ENCODE measurements at places on chromosomes 6 and 20.
A peak's percentile ranks its signal among the peaks of the same experiment; 100 is the strongest.

- DNase-seq, result no peak
Observed at GRCh38 chr6:93079061-93079460, 340.3 kb downstream of the EPHA7 start.

GRCh38 chr6:169452869-169453620 is 199.4 kb upstream of the THBS2 start:
- DNase-seq, result no peak

DNA sequence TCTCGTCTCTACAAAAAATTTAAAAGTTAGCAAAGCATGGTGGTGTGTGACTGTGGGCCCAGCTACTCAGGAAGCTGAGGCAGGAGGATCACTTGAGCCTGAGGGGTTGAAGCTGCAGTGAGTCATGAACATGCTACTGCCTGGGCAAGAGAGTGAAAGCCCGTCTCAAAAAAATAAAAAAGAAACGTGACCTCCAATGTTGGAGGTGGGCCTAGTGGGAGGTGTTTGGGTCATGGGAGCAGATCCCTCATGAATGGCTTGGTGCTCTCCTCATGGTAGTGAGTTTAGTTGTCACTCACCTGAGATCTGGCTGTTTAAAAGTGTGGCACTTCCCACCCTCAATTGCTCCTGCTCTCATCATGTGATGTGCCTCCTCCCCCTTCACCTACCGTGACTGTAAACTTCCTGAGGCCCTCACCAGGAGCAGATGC is 24.3 kb downstream of the RBL1 start:
- no peak for DNase-seq

- DNase-seq, result peak; percentile 21
Observed at GRCh38 chr6:110357664-110358552, at the start of gene METTL24. Gene METTL24 (minus strand): TSS chr6:110358349. CDS start chr6:110358272, 77 bp downstream.

GRCh38 chr20:34675993-34676641 is 775 bp downstream of the PIGU start:
- DNase-seq, result no peak

- DNase-seq, result no peak
Observed at GRCh38 chr6:27562027-27562410, 89.1 kb upstream of the ZNF184 start.

DNA sequence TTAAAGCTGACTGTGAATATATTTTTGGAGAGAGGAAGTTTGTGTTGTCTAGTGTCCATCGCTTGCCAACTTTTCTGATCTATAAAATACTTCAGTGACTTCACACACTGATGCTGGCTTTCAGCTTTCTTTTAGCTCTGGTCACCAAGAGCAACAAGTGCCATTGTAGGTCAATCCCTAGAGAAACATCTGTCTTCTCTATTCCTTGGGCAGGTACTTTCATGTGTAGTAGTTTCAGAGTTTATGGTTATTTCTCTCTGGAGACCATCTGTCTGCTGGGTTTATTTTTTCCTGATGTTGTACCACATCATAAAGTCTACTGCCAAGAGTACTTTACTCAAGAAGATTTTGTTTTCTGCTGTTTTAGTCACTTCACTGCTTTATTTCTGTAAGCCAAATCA is 249.9 kb downstream of the KHDC1L start:
- no peak for DNase-seq

DNA sequence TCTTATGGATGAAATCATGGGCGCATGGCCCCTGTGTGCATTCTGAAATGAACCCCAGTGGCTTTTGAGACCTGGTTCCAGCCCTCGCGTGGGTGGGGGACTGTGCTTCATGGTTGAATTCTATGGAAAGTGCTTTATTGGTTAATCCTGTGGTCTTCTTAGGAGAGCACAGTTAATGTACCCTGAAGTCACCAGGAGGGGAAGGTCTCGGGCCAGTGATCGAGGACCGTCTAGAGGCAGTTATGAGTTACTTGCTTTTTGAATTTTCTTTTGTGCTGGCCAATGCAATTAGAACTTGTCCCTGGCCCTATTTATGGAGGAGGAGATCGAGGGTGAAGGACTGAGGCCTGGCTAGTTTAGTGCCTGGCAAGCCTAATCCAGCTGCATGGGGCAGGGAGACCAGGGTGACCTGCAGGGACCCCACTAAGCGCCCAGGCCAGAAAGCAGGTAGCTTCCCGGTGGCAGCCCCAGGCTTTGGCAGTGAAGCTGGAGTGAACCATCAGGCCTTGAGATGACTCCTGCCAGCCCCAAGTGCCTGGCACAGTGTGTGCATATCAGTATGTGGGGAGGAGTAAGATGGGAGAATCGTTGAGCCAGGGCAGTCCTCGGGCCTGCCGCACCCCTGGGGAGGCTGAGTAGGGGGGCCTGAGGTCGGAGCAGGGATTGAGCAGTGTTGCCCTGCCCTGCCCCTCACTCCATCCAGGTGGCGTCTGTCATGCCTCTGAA is 144.6 kb upstream of the RNF24 start:
- DNase-seq, result no peak

DNA sequence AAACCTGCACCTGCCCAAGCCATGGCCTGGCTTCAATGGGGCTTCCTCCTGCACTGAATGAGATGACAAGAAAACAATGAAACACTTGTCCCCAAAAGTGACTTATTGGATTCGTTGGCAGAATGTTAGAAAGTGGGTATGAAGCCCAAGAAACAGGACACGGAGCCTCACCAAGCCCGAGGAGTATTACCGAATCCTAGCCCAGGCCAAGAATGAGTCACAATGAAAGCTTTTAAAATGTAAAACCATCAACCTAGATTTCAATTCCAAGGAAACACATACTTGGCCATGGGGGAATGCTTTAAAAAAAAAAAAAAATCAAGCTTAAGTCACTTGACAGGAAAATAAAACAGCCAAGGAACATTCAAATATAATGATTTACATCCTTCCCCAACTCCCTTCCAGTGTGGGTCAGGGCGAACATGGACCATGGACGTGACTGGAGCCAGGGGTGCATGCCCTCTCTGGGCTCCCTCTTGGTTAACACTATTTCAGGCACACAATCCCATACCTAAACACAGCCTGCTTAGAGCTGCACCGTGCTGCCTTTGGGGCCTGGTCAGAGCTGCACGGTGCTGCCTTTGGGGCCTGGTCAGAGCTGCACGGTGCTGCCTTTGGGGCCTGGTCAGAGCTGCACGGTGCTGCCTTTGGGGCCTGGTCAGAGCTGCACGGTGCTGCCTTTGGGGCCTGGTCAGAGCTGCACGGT is 3.1 kb upstream of the STX16 start:
- DNase-seq, result no peak

- no peak for DNase-seq
Observed at GRCh38 chr6:155157101-155157500, 106.7 kb upstream of the CLDN20 start.

DNA sequence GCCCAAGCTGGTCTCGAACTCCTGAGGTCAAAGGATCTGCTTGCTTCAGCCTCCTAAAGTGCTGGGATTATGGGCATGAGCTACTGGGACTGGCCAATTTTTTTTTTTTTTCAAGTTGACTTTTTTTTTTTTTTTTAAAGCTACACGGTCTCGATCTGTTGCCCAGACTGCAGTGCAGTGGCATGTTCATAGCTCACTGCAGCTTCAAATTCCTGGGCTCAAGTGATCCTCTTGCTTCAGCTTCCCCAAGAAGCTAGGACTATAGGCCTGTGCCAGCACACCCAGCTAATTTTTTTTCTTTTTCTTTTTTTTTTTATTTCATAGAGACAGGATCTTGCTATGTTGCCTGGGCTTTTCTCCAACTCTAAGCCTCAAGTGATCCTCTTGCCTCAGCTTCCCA is 59.5 kb downstream of the NCOA3 start:
- no peak for DNase-seq

GRCh38 chr20:47066484-47067270 is 172.0 kb downstream of the EYA2 start:
- DNase-seq, result no peak

- DNase-seq, result no peak
Observed at GRCh38 chr6:167977717-167978467, 19.6 kb upstream of the KIF25 start.

GRCh38 chr20:49671433-49671832 is 42.2 kb downstream of the B4GALT5 start:
- DNase-seq, result no peak

GRCh38 chr6:162964488-162965140 is 236.8 kb downstream of the PACRG start:
- DNase-seq, result no peak

- DNase-seq, result no peak
Observed at GRCh38 chr6:12293235-12293930, 3.2 kb downstream of the EDN1 start.

DNA sequence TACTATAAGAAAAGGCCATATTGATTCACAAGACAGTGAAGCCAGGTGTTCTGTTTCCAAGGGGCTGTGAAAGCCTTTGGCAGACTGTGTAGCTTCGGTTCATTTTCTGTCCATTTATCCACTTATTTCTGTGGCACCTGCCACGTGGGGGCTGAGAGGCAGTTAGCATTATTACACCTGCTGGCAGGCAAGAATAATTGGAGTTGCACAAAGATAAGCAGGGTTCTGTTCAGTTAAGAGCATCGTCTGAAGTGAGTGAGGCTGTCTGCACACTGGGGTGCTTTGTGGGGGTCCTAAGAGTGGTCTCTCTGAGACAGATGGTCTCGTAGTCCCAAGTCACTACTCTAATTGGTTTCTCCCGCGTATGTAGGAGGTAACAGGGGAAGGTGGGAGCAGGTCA is 60.6 kb upstream of the CCN6 start:
- DNase-seq, result no peak

DNA sequence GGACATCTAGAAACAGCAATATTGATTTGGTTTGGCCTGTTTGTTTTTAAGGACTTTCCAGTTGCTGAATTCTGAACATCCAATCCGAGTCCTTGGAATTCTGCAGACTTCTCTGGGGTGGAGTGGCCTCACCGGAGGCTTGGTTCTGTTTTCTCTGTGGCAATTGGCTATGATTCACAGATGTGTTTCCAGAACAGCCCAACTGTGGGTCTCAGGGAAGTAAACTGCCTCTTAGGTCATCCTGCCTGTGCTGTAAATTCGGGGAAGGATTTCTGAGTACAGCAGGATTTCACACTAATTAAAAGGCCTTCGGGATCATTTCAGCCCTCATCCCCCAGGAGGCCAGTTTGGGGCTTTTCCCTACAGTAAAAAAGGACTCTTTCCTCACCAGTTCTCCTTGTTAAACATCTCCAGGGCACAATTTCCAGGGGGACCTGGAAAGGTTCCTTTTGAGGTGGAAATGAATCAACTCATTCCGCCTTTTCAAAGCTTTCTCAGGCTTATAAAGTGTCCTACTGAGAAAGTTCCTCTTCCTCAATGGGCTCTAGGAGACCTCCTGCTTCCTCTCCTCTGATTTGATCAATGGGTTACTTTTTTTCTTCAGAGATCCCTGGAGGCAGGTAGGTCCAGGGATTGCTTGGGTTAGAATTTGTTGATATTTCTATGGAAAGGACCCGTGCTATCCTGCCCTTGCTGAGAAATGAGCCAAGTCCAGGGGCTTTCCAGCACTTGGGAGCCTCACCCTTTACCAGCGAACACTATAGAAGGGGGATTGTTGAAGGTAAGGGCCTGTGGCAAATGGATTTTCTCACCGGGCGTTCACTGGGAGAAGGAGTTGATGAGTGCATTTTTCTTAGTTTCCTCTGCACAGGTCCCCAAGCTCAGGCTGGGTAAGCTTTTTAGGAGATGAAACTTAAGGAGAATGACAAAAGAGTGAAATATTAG is 114.6 kb downstream of the CLIC5 start:
- DNase-seq, result no peak

DNA sequence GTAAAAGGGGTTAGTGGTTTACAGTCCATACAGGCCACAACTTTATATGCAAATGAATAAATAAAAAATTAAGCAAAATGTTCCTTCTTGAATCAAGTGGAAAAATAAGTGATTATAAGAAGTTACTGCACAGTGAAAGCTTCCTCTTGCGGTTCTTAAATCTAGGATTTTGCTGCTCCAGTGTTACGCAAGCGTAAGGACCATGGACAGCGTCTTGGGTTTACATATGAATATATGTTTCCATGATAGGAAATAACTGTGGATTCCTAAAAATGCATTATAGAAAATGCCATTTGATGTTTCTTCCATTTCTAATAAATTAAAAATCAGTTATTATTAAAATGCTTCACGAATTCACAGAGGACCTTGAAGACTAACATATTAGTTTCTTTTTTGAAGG is 176.6 kb upstream of the POU3F2 start:
- no peak for DNase-seq

GRCh38 chr6:146546443-146547043 is 2.9 kb downstream of the RAB32 start:
- DNase-seq, result no peak

DNA sequence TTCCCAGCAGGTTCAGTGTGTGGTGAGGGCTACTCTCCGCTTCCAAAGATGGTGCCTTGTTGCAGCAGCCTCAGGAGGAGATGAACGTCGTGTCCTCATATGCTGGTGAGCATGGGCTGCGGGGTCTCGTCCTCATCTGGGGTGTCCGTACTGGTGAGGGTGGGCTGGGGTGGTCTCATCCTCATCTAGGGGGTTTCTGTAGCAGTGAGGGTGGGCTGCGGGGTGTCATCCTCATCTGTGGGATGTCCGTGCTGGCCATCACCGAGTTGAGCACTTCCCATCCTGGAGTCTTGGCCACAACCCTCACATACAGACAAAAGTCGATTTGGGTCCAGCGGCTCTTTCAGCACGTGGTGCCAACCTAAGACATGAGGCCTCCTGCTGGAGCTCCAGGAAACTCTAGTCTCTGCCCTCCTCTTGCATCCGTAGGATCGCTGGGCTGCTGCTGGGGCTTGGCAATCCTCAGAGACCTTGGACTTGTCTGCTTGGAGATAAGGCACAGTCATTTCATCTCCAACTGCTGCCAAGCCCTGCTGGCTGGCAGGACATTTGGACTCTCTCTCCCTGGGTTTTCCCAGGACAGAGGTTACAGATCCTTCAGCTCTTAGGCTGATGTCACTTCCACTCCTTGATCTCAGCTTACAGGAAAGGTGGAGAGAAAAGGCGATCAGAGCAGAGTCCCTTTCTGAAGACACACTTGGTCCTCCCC is 160.4 kb downstream of the PACRG start:
- DNase-seq, result no peak

GRCh38 chr6:106037060-106037459 is 49.1 kb upstream of the PRDM1 start:
- no peak for DNase-seq

GRCh38 chr20:58784321-58785074 is 66.2 kb downstream of the GNAS-AS1 start:
- DNase-seq, result no peak

DNA sequence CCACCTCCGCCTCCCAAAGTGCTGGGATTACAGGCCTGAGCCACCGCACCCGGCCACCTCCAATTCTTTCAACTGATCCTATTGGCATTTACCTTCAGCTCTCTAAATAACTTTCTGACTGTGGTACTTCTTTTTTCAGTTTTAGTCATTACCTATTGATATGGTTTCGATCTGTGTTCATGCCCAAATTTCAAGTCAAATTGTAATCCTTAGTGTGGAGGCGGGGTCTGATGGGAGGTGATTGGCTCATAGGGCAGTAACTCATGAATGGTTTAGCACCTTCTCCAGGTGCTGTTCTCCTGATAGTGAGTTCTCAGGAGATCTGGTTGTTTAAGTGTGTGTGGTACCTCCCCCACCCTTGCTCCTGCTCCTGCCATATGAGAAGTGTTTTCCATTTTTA is 140.9 kb downstream of the LPA start:
- DNase-seq, result no peak

GRCh38 chr6:170232186-170233002 is 58.5 kb downstream of the DLL1 start:
- no peak for DNase-seq

GRCh38 chr20:57620274-57620990 is at the start of gene ZBP1:
Gene ZBP1 (minus strand): TSS chr20:57620426. CDS start chr20:57620295, 131 bp downstream.
- peak; percentile 20 for DNase-seq

All from T-cell (primary cell).